Mesothelial cell of epicardium (in vitro differentiated cells): ENCODE measurements at places on chromosomes 4 and X. TPM values are rescaled to one million over a fixed set of nuclear protein-coding genes. Genes with fewer than 3 reads are reported as not detected.

The MYL5 gene
- 25.0 to 32.1 TPM (median 32.0 TPM) in 3 replicates for total RNA-seq

The CAPN6 gene
- 84.3 to 90.8 TPM (median 88.2 TPM) in 3 replicates for total RNA-seq

The ERVMER34-1 gene
- total RNA-seq: 3.6 to 3.7 TPM (median 3.6 TPM) in 3 replicates

The BEND4 gene
- 0.38 to 0.69 TPM (median 0.68 TPM) in 3 replicates for total RNA-seq

The HOPX gene
- 2.7 to 3.3 TPM (median 3.1 TPM) in 3 replicates for total RNA-seq

The ADH7 gene
- not detected in 3 replicates for total RNA-seq

The FAM241A gene
- 0.20 to 0.35 TPM (median 0.27 TPM) in 3 replicates for total RNA-seq

GRCh38 chr4:119652998-119653397 is 24.4 kb upstream of the PDE5A start:
- no peak for DNase-seq

DNA sequence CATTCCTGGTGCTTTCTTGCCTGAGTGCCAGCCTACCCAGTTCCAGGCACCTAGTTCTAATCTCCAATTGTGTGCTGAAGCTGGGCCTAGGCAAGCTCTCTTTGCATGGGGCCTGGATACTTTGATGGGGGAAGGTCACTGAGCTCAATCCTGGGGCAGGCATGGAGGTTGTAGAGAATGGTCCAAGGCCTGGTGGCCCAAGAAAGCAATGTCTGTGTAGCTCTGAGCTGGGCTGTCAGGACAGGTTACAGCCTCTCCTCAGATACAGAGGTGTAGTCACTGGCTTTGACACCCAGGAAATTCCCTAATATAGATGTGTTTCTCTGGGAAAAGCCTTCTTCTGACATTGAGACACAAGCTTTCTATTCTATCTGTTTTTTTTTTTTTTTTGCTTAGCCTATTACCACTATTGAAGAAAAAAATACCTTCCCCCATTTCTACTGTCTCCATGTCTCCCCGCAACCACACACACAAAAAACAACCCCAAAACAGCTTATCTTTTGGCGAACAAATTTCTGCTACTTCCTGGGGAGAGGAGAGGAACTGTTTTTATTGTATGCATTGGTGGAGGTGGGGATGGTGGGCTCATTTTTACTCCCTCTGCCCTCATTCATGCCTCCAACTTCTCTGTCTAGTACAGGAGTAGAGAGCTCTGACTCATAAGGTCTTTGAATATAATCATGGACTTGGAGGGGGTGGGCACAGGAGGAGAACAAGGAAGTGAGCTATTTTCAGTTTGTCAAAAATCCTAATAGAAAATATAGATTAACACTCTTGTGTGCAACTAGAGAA is 66.7 kb upstream of the DHX15 start:
- no peak for DNase-seq

- DNase-seq: no peak
Measured at GRCh38 chr4:17447056-17447455, 64.8 kb downstream of the QDPR start.

DNA sequence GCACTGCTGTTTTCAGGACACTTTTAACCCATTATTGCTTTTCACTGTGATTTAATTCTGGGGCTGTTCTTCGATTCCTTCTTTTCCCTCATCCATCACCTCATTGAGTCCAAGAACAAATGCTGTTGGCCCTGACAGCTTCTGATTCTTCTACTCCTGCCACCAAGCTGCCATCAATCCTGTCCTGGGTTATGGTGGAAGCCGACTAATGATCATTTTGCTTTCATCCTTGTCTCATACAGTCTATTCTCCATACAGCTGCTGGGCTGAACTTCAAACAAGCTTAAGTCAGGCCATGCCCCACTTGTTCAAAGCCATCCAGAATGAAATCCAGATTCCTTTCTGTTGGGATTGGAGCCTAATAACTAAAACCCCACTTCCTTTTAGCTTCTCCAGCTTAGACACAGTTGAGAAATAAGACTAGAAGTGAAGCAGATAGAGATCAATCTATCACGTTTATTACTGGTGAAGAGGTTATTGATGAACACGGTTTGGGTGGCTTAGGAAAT is 161.9 kb downstream of the STK32B start:
- no peak for DNase-seq

- DNase-seq: no peak
Measured at GRCh38 chr4:20338841-20339240, 87.1 kb downstream of the SLIT2 start.

DNA sequence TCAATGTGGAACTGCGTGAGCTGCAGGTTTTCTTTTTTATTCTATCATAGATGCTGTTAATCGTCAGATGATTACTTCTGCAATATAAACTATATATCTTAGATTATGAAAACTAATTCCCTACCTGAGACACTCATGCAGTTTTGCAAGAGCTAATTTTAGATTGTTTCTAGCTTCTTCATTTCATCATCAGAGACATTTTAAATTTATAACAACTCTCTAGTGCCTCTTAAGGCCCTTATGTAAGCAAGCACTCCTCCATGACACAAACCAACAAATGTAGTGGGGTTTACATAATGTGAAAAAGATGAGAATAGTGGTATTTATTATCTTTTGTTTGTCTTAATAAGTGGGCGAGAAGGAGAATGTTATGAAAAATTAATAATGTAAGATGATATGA is 170.2 kb upstream of the ETNPPL start:
- DNase-seq: no peak

- no peak for DNase-seq
Measured at GRCh38 chr4:83207497-83208101, 77.0 kb downstream of the COQ2 start.
